ENCODE measurements at places on chromosomes 16 and 17.

DNA sequence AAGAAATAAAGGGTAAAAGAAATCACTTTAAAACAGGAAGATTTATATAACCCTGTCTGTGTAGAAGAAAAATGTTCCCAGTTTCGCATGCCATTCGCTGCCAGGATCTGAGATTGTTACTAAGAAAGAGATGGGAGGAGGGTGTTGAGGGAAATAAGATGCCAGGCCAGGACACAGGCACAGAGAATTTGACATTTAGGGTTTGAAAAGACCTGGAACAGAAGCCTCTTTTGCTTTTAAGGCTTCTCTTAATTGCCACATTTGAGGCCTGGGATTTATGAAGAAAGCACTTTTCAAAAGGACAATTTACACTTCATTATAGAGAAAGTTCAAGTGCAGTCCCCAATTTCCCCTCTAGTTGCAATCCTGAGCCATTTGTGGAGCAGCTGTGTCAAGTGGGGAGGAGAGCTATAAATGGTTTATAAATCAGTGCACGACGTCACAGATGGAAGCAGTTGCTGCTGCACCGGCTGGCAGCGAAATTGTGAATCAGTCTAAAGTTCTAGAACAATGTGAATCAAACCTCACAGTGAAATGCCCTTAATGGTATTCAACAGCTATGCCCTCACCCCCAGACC is 26.5 kb upstream of the C16orf87 start:
- peak; percentile 26 for DNase-seq

DNA sequence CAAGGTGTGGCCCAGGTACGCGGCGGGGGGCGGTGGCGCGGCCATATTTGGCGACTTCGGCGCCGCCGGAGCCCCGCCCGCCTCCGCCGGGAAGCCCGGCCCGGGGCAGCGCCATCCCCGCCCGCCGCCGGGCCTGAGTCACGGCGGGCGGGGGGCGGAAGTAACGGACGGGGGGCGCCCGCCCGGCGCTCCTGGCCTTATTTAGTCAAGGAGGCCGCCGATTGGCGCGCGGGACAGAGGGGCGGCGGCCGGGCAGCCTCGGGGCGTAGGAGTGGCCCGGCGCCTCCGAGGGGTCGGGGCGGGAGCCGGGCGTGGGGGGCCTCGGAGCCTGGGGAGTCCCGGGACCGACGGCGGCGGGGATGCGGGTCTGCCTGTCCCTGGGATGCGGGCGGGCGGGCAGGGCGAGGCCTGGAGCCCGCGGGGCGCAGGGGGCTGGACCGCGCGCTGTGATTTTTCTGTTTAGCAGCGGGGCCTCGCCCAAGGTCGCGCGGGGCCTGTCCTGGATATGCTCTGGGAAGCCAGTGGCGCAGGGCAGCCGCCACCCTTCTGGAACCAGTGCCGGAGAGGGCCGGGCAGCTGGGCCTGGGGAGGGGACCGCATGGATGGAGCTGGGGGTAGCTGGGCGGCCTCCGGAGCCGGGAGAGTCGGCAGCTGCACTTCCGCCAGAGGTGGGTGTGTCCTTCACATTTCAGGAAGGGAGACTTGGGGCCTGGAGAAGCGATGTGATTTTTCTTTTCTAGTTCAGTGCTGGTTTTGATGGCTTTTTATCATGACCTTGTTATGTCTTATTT is 2.3 kb upstream of the ACTG1 start:
- DNase-seq = peak; percentile 81

DNA sequence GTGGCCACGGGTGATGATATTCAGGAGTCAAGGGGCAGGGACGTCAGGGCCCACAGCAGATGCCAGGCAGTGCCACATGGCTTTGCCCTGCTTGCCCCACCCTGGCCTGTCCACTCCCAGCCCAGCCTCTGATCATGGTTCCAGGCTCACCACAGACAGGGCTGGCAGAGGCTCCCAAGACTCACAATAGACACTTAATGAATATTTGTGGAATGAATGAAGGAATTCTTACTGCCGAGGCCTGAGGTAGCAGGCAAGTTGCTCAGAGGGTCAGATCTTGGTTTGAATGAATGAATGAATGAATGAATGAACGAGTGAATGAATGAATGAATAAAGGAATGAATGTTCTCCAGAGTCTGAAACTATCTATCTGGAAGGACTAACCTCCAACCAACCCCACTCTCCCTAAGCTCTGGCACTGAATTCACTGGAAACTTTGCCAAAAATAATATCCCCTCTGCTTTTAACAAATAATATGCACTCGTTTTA is 60.9 kb downstream of the RAI1 start:
- no peak for DNase-seq

GRCh38 chr16:50185005-50185505 is 31.9 kb downstream of the TENT4B start:
- no peak for DNase-seq

- no peak for DNase-seq
These were observed 15.9 kb downstream of the ZC3H7A start for GRCh38 chr16:11780991-11781680.

DNA sequence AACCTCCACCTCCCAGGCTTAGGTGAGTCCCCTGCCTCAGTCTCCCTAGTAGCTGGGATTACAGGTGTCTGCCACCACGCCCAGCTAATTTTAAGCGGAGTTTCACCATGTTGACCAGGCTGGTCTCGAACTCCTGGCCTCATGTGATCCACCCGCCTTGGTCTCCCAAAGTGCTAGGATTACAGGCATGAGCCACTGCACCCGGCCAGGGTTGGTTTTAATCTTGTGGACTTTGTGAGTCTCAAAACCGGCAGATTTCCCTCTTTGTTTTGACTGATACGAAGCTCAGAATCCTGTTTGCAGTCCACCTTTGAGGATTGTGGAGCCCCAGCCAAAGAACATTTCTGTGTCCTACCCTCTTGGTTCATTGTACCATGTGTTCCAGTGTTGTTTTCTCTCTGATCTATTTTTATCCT is 16.4 kb upstream of the CPSF4L start:
- no peak for DNase-seq

Measured in iPS-NIHi11 (cell line).